Hematopoietic multipotent progenitor cell (in vitro differentiated cells): ENCODE measurements at places on chromosomes 7 and 10. TPM values are rescaled to one million over a fixed set of nuclear protein-coding genes. Genes with fewer than 3 reads are reported as not detected.
A peak's percentile ranks its signal among the peaks of the same experiment; 100 is the strongest.

- DNase-seq: peak; percentile 31
Measured at GRCh38 chr7:134605978-134606923, 40.4 kb upstream of the BPGM start.

DNA sequence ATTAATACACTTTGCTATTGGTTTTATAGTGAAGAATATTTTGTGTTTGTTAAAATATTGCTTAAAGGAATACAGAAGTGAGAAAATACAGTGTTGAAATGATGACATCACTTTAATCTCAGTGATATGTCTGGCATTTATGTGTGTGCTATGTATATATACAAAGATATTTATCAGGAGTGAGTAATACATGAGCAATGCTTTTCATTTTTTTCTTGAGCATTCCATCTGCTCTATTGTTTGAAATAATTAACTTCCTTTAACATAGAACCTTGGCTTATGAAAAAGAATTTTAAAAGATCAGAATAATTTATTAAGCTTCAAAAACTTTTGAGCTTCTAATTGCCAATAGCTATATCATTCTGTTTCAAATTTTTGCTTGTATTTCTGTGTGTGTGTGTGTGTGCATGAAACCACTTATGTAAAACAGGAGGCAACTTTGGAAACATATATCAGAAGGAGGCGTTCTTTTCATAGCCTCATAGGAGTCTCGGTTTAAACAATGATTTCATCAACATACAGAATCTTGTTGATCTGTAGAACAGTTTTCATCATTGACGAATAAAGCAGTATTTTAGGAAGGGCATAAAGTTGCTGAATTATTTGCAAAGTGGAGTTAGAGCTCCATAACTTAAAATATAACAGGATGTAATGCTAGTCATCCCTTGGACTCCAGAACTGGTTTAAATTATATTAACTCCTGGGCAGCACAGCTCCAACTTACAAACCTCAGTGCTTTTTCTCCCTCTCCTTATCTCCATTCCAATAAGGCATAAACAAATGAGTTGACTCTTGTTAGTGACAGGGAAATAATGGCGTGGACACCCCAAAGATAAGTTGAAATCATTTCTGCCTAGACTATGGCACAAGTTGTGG lies 228.4 kb upstream of the DGKB start:
- DNase-seq: no peak

Gene NYAP1
- total RNA-seq: under 0.01 TPM

DNA sequence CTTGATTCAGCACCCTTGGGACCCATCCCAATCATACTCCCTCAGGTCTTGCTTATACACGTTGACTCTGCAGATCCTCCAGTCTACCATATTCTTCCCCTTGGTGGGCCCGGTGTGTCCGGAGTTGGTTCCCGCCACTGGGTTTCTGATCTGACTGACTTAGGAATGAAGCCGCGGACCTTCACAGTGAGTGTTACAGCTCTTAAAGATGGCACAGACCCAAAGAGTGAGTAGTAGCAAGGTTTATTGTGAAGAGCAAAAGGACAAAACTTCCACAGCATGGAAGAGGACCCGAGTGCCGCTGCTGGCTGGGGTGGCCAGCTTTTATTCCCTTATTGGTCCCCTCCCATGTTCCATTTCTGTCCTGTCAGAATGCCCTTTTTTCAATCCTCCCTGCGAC lies 5.9 kb upstream of the GDF10 start:
- DNase-seq: no peak

Gene INTS15
- total RNA-seq: 22.9 TPM

- DNase-seq: no peak
Measured at GRCh38 chr10:113732966-113733365, 18.5 kb upstream of the PLEKHS1 start.

DNA sequence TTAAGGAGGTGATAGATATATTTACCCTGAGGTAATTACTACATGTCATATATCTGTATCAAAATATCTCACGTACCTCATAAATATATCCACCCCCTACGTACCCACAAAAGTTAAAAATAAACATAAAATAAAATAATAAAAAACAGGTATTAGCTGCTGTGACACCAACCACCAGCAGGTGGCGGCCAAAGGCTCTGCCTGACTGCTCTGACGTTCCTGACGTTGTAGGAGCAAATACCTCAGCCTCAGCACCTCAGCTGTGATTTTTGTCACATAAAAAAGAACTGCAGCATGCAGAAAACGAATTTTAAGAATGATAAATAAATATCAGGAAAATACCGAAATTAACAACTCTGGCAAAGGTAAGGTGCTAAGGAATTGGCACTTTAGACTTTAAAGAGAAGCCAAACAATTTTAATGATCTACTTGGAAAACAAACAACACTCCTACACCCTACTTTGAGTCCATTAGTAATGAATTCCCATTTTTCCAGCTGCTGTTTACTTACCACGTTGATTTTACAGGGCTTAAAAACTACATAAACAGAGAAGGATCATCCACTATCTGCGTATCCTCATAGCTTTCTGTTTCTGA lies 125.4 kb upstream of the TARP start:
- DNase-seq: peak; percentile 25

GRCh38 chr7:137944168-137944567 lies 57.7 kb downstream of the CREB3L2 start:
- DNase-seq: no peak

GRCh38 chr10:72976886-72977285 lies 22.3 kb upstream of the PLA2G12B start:
- DNase-seq: no peak

DNA sequence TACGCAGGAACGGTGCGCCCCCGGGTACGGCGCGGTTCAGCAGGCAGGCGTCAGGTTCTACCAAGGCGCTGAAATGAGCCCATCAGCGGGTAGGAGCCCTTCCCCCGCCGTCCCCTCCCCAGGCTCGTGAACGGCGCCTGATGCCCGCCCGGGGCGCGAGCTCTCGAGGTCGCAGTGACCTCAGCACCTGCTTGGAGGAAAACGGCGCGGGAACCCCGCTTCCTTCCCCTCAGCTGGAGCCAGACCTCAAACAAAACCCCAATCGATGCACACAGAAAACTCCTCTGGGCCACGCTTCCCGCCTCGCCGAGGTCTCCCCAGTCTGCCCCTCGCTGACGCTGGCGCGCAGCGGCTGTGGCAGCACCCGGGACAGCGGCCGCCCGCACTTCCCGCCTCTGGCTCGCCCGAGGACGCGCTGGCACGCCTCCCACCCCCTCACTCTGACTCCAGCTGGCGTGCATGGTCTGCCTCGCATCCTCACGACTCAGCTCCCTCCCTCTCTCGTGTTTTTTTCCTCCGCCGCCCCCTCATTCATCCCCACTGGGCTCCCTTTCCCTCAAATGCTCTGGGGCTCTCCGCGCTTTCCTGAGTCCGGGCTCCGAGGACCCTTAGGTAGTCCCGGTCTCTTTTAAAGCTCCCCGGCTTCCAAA lies 514 bp upstream of the GAD2 start:
- peak; percentile 65 for DNase-seq

- no peak for DNase-seq
Measured at GRCh38 chr7:16204953-16205352, 216.4 kb downstream of the CRPPA start.

- no peak for DNase-seq
Measured at GRCh38 chr7:103307503-103308231, 10.4 kb downstream of the PMPCB start.

- peak; percentile 85 for DNase-seq
Measured at GRCh38 chr7:8125680-8126444, 136.1 kb downstream of the ICA1 start.

DNA sequence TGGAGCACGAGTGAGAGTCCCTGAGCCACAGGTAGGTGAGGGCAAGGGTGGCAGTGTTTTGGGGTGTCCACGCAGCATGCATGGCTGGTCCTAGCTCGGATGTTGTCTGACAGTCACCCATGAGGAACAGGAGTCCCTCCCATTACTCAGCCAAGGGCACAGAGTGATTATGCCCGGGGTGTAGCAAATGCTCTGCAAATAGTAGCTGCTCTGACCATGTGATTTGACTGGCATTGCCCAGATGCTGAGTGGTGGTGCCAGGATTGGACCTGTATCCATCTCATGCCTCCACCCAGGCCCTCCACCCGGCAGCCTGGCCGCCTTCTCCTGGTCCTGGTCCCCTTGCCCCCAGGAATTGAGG lies 150.8 kb downstream of the GRK5 start:
- no peak for DNase-seq

GRCh38 chr10:131089861-131090260 lies 221.7 kb downstream of the TCERG1L start:
- no peak for DNase-seq

Gene ANK3
- 3.2 TPM for total RNA-seq

Gene ITGA8
- total RNA-seq: not detected

- no peak for DNase-seq
Measured at GRCh38 chr7:85528581-85528980, 341.7 kb upstream of the SEMA3D start.

DNA sequence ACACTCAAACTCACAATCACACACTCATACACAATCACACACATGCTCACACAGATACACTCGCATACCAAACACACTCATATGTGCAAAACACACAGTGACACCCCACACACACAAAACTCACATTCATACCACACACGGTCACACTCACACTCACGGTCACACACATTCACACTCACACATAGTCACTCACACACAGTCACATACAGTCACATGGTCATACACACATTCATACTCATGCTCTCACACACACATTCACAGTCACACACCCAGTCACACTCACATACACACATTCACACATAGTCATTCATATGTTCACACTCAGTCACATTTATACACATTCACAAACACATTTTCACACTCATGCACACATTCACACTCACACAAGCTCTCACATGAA lies 296.0 kb upstream of the RNF32 start:
- no peak for DNase-seq

- DNase-seq: no peak
Measured at GRCh38 chr7:108838198-108838597, 268.5 kb downstream of the DNAJB9 start.

Gene HTR7
- 0.27 TPM for total RNA-seq

DNA sequence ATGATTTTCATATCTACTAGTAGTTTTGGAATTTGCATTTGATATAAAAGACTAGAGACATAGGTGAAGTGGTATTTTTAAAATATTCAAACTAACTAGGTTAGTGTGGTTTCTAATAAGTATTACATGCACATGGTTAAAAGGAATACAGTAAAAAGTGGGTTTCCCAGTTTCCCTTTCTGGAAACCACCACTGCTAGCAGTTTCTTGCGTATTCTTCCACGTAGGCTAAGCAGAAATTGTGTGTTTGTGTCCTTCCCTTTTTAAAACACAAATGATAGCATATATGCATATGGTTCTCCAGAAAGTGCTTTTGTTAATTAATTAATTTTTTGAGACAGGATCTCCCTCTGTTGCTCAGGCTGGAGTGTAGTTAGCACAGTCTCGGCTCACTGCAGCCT lies 15.4 kb downstream of the NRF1 start:
- no peak for DNase-seq

Gene CYP2E1
- 0.81 TPM for total RNA-seq

Gene CPN1
- total RNA-seq: not detected

DNA sequence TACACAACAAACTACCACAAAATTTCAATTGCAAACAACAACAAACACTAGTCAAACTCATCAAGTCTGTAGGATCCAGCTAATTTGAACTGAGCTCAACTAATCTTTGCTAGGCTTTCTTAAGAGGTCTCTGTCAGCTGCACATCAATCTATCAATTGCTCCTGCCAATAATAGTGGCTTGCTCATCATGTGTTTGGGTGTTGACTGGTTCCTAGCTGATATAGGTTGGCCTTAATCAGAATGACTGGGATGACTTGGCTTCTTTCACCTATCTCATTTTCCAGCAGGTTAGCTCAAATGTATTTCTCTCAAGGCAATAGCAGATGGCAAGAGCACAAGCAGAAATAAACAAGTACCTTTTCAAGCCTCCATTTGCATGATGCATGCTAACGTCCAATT lies 370.3 kb upstream of the NFE2L3 start:
- no peak for DNase-seq

- no peak for DNase-seq
Measured at GRCh38 chr10:37760817-37761216, 96.6 kb downstream of the ZNF248 start.

GRCh38 chr7:104156842-104157277 lies 51.0 kb downstream of the ORC5 start:
- DNase-seq: no peak

Gene HOXA11
- not detected for total RNA-seq

DNA sequence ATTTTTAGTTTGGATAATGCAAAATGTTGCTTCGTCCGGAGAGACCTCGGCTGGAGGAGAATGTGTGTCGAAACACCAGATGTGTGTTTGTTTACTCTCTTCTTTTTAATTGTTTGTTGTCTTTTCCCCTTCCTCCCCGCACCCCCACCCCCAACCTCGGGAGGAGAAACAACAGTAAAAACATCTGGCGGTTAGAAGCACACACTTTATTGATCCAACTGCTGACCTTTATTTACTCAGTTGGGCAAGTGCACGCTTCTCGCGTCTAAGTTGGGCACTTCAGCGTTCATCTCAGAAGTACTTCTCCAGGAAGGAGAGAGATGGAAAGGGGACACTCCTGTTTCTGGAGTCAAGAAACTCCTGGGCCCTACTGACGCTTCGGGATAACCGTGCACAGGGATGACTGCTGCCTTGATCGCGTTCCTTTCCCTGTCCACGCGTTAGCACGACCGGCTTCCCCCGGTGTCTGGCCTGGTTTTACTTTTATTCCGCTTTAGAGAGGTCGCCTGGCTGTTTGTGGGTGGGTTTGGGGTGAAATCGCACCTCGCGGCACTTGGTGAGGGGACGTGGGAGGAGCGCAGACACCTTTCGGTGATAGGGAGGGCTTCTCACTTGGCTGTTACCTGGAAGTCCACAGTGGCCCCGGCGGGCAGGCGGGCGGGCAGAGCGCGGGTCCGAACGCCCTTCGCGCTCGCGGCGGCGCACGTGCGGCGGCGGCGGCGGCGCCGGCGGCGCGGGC lies 168.3 kb upstream of the PPP1R3A start:
- DNase-seq: peak; percentile 24

DNA sequence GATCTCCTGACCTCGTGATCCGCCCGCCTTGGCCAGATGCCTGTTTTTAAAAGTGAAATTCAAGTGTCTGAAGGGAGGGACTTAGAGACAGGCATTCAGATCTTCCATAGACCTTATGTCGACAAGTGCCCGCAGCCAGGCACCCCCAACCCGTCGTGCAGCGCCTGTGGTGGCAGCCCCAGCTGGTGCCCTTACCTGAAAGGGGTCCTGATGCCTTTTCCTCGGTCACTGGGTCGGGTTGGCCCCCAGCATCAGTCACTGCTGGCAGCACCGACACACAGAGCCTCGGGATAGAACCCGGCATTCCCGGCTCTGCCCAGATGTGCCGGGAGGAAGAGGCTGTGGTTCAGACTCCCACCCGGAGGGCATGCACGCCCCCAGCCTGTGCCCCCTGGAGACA lies 23.3 kb downstream of the LRRC27 start:
- no peak for DNase-seq
